Activated naive CD8-positive, alpha-beta T cell treated with anti-CD3 and anti-CD28 coated beads, Interleukin-2, amount 10 ng/mL, durations not matched to agents 7 days and 5 days (primary cell): ENCODE measurements at places on chromosomes 13 and 19. TPM values are rescaled to one million over a fixed set of nuclear protein-coding genes. Genes with fewer than 3 reads are reported as not detected.

GRCh38 chr13:20825477-20825875 lies 51.7 kb upstream of the EEF1AKMT1 start:
- no peak for DNase-seq

DNA sequence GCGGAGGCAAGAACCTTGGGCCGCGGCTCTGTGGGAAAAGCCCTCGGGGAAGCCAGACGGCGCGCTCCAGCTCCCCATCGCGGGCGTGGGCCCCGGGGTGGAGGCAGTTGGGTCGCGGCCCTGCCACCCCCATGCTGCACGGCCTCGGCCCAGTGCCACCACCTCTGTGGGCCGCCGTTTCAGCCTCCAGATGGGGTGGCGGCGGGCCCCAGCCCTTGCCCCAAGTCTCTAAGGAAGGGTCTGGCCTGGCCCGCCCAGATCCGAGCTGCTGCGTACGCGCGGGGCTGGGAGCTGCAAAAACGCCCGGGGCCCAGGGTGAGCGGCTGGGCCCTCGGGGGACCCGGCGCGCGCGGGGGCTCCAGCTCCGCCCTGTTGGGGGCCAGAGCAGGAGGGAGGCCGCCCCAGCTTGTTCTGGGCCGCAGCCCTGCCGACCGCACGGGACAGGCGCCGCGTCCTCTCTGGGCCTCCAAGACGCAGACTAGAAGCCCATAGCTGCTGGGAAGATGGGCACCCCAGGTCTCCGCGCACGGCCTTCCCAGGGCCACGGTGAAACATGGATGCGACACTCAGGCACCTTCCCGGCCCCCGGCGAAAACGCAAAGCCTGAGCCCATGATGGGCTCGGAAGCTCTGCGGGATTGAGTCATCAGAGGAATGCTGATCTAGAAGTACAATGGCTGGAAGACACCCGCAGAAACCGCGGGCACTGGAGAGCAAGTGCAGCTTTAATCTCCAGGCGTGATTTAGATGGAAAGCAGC lies 110.1 kb downstream of the KCTD15 start:
- DNase-seq = no peak

GRCh38 chr13:99963816-99964339 lies 7.7 kb downstream of the ZIC5 start:
- no peak for DNase-seq

Gene ZNF627
- total RNA-seq = 9.0 TPM

Gene PSG6
- not detected for total RNA-seq

Gene LRRC4B
- total RNA-seq = not detected

Gene WDR88
- total RNA-seq = not detected

DNA sequence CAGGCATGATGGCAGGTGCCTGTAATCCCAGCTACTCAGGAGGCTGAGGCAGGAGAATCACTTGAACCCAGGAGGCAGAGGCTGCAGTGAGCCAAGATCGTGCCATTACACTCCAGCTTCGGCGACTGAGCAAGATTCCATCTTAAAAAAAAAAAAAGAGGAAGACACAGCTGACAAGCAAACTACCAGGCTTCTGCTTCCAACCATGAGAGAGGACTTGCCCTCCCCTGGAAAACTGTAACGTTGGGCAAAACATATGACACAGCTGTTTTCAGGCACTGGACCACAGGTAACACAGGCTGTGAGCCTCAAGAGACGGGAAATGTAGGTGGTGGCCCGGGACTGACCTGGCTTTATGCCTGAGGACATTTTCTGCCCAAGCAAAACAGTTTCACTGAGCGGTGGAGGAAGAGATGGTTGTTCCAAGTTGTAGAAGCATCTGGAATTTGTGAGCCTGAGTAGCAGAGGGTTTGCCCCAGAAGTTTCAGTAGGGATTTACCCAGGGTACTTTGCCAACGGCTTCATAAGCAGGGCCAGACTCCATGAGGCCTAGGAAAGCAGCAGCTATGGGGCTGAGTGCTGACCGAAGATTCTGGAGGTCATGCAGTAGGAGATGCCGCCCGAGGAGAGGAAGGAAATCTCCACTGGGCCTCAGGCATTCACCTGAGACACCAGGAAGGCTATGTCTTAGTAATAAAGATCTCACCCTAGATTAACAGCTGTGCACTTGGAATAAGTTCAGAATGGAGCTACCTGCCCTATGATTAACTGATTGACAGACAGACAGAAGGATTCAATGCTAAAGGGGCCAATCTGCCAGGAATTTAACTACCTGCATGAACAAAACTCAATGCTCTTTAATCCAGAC lies 88.0 kb downstream of the ABCC4 start:
- no peak for DNase-seq

Gene F2RL3
- total RNA-seq = 0.17 TPM

GRCh38 chr13:94329277-94329676 lies 150.2 kb downstream of the DCT start:
- DNase-seq = no peak
